ENCODE measurements at places on chromosomes 13 and 19.

- no peak for DNase-seq
Measured at GRCh38 chr13:72726726-72727416, 558 bp downstream of the MZT1 start.

DNA sequence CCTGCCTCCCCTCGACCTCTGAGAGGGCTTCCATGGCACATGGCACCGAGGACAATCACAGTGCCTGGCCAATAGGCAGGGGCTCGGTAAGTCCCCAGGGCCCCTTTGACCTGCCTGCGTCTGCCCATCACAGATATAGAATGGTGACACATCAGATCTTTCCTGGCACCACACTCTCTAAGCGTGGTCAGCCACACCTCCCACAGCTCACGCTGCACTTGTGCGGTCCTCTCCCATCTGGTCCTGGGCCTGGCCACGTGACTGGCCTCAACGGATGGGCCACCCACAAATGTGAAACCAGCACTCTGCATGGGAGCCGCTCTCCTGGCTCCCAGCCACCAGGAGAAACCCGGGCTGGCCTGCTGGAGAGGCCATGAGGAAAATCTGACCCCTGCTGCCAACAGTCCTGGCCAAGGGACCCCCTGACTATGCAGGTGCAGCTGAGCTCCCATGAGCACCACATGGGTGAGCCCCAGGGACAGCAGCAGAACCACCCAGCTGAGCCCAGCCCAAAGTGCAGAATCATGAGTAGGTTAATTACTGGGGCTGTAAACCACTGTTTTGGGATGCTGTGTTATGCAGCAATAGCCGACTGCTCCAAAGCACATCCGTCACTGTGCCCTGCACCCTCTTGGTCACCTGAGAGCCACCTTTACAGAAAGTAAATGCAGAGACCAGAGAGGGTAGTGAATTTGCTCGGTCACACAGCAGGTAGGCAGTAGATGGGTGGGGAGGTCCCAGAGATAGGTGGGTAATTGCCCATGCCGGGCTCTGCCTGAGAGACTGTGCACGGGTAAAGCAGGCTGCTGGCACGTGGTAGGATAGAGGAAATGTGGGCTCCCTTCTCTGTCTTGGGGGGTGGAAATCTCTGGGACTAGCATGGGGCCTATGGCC, 9.7 kb upstream of the MEF2B start:
- DNase-seq = no peak

DNA sequence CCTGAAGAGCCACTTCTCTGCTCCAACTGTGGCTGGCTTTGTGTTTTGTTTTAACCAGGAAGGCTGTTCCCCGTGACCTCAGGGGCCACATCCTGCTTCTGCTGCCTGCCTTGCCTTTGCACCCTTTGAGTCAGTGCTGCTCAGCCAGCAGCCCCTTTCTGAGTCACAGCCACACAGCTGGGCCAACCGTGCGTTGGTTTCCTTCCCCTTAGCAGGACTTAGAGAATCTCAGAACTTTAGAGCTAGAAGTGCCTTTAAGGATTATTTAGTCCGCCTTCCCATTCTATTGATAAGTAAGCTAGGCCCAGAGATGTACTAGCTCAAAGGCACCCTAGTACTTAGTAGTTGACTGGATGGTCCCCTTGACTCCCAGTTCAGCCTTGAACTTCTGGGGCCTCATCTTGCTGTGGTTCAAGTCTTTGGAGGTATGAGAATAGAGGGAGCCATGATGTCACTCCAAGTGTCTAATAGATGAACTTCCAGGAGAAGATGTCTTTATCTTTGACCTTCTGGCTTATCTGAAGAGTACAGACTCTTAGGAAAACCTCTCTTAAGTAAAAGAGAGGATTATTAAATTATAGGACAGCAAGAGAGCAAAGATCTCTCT, 8.0 kb downstream of the RGCC start:
- peak; percentile 77 for DNase-seq

GRCh38 chr19:15247107-15248014, 15.1 kb upstream of the EPHX3 start:
- no peak for DNase-seq

DNA sequence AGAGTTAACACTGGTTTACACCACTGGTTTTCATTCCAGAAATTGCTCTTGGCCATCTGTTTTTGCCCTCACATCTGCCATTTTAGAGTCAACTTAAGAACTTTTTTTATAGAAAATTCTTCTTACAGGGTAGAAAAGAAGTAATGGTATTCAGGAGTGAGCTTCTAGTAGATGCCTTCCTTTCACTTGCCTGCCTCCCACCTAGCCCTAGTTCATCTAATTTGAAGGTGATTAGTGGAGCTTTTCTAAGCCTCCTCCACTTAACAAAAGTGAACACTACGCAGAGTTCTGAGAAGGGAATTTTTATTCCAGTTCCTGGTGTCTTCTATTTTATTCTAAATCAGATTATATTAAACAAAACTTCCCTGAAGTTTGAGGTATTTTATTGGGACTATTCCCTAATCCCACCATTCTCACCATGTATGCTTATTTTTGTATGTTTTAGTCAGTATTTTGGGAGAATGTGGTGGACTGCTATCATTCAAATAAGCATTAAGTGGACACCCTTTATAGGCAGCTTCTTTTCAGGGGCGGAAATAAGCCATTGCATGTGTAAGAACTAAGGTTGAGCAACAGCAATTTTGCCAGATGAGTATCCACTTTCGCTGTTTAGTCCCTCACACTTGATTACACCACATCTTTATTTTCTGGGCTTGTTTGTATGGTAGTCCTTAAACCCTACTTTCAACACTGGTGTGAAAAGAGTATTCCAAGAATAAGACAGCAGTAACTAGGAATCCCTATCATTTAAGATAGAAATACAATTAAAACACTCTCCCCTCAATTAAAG, 156.9 kb downstream of the ENOX1 start:
- no peak for DNase-seq
